Midbrain (tissue), 1 donor: ENCODE measurements at places on chromosomes 13 and 19.

GRCh38 chr13:79297128-79297527, 108.9 kb downstream of the RBM26 start:
- DNase-seq = no peak

DNA sequence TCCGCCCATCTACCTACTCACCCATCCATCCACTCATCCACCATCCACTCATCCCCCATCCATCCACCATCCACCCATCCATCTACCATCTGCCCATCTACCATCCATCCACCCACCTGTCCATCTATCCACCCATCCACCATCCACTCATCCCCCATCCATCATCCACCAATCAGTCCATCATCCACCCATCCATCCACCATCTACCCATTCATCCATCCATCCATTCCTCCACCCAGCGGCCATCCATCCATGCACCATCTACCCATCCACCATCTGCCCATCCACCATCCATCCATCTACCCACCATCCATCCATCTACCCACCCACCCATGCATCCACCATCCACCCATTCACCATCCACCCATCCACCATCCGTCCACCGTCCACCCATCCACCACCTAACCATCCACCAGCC, 13.6 kb upstream of the JUND start:
- no peak for DNase-seq

GRCh38 chr19:45147835-45148676, 12.7 kb downstream of the NKPD1 start:
- DNase-seq = no peak

DNA sequence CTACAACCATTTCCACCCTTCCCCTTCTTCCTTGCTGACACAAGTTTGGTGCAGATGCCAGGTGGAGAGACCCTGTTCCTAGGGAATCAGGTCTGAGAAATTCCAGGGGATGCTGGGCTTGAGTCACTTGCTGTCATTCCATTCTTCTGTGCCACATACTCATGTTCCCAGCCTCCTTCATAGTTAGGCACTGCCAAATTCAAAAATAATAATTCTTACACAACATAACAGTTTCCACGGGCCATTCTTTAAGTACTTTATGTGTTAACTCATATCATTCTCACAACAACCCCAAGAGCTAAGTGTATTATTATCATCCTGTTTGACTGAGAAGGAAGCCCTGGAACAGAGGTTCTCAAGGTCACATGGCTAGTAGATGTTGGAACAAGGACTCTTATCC, 27.1 kb upstream of the POMP start:
- no peak for DNase-seq

- DNase-seq = no peak
These were observed 5.2 kb downstream of the PRMT1 start for GRCh38 chr19:49682274-49682673.

DNA sequence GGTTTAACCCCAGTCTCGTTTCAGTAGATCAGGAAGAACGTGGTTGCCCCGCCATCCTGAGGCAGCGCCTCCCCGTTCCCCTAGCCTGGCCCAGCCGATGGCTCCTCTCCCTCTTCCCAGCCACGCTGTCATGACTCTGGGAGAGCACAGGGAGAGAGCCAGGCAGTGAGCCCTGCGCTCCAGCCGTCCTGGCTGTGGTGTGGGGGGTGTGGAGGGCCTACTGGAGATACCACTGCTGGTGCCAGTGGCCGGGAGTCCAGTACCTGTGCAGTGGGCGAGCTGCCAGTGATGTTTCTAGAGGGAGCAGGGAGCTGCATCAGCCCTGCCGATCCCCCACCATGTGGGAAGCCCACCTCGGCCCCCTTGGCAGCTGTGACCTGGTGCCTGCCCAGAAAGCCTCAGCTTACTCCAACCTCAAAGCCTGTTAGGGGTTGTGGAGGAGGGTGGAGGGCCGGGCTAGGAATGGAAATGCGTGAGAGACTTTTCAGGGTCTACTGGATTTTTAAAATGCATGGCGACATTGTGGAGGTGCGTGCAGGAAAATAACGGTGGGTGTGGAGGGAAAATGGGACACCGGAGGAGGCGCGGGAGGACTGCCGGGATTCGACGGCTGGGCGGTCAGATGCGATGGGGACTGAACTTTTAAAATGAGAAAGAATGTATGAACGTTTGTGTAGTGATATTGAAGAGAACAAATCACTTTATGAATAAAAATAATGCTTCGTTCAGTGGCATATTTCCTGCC, 4.9 kb downstream of the TEX29 start:
- no peak for DNase-seq

GRCh38 chr13:106496072-106496997, 39.1 kb downstream of the EFNB2 start:
- no peak for DNase-seq

- DNase-seq = no peak
These were observed 4.2 kb downstream of the PRR36 start for GRCh38 chr19:7869910-7870511.

GRCh38 chr19:29917911-29918310, 24.1 kb upstream of the URI1 start:
- no peak for DNase-seq

- DNase-seq = no peak
These were observed 567.7 kb downstream of the GPC6 start for GRCh38 chr13:93794197-93794885.

- no peak for DNase-seq
These were observed 112.7 kb upstream of the UBL3 start for GRCh38 chr13:29963089-29963488.

- no peak for DNase-seq
These were observed 43.3 kb downstream of the FLT1 start for GRCh38 chr13:28451482-28452217.

DNA sequence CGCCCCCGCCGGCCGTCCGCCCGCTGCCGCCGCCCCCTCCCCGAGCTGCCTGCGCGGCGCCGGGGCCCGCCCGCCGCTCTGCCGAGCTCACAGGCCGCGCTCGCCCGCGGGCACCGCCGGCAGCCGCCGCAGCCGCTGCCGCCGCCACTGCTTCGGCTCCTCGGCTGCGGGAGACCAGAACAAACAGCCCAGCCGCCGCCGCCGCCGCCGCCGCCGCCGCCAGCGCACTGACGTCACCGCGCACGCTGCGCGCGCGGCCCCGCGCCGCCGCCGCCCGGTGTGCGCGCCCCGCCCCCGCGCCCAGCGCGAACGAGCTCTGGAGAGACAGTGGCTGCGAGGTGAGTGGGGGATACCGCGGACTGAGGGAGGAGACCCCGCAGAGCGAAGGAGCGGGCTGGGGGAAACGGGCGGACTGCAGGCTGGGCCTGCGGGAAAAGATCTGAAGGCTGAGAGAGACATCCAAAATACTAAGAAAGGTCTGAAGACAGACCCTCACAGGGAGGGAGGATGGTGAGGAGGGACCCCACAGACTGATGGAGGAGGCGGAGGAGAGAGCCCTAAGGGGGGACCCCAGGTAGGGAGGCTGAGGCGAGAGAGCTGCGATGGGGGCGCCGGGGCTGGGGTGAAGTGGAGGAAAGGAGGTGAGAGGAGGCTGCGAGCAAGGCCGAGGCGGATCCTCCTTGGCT, at the start of gene BRD4:
Gene BRD4, minus strand, starts transcription at position 229 of the 686 bp plus-strand sequence. CDS start 59,440 bp downstream, outside the sequence.
- peak; percentile 44 for DNase-seq

DNA sequence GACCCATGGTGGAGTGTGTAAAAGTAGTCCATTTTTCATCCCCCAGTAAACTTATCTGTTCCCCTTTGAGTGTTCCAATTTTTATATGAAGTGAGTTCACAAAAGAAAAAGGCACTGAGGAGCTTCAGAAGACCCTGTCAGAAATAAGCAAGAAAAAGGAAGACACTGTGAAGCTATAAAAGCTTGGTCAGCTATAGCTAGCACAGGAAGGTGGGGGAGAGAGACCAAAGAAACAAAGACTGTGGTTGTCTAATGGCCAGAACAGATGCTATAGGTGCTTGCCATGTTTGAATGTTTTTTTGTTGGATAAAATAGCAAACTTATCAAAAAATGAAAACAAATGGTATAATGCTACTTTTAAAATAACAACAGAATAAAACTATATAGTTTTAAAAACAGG, 46.5 kb downstream of the RCBTB2 start:
- no peak for DNase-seq

DNA sequence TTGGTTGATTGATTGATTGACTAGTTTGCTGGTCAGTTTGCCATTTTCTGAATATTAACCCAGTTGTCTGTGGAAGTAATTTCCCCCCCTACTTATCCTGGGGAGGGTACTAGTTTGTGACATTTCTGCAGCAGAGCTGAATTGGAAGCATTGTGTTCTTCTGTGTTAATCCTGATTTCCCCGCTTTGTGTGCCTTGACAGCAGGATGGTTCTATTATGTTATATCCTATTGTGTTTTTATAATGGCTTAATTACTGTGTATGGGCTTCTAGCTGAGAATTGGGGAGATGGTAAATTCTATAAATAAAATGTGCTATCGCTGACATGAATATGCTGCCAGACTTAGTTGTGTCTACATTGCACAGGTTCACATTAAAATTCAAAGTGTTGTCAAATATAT, 499.7 kb downstream of the COG6 start:
- no peak for DNase-seq

GRCh38 chr19:1304197-1304924, 18.7 kb downstream of the EFNA2 start:
- no peak for DNase-seq

- peak; percentile 55 for DNase-seq
These were observed at the start of gene C3 for GRCh38 chr19:6720369-6721137. C3 (minus strand) TSS chr19:6720650; CDS start chr19:6720589, 61 bp downstream.

GRCh38 chr13:41054919-41055619, 6.2 kb upstream of the WBP4 start:
- no peak for DNase-seq

DNA sequence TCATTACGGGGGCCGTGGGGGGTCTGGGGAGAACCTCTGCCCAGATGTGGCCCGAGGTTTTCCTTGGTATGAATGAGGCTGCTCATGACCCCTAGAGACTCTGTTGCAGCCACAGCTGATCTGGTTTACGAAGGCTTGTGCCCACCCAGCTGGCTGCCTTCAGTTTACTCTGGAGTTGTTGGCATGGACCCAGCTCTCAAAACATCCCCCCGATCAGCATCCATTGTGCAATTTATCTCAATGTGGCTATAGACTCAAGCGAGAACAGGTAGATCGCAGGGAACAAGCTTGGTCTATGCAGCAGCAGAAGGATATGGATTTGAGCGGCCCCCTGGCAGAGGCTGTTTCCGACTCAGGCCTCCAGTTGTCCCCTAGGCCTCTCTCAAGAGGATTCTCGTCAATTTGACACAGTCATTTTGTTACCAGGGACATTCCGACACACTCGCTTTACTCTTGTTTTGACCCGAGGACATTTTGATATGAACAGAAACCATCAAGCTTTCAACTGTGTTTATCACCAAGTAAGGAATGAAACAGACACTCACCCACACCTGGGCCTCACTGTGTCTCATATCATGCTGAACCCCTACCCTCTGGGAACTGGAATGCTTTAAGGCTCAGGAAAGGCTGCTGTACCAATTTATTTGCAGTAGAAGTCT, 161.5 kb downstream of the KATNAL1 start:
- no peak for DNase-seq

DNA sequence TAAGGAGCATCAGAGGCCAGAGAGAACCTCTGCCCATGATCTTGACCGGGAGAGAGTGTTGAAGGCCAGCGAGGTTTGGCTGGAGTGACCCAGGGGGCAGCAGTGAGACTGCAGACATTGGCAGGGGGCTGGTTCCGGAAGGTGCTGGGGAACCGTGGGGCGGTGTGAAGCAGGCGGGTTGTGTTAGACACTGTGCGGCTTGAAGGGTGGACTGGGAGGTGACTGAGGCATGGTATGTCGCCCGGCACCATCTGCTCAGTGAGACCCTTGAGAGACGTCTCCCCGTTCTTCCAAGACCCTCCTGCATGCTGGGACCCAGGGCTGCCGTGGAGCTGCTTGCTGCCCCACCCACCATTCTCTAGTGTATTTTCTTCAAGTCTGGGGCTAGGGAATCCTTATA, 24.6 kb downstream of the CARM1 start:
- no peak for DNase-seq

DNA sequence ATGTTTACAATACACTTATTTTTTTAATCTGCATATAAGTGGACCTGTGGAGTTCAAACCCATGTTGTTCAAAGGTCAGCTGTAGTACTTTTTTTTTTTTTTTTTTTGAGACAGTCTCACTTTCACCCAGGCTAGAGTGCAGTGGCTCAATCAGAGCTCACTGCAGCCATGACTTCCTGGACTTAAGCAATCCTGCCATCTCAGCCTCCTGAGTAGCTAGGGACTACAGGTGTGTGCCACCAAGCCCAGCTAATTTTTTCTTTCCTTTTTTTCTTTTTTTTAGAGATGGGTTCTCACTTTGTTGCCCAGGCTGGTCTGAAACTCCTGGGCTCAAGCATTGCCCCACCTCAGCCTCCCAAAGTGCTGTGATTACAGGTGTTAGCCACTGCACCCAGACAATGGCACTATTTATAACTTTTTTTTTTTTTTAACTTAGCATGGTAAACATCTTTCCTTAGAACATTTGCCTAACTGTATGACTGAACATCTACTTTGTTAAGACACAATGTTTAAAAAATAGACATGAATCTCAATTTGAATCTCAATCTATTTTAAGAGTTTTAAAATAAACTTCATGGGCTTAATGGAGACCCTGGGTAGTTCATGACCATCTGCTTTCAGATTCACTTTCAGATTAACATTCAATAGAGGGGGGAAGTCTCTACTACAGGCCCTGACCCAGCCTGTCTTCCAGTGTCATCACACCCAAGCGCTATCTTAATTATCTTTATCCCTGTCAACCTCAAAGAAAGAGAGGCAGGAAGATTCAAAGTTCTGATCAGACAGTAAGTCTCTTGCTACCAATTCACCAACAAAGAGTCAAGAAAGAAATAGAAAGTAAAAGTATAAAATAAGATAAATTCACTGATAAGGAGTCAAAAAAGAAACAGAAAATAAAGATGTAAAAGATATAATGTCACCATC, 97.7 kb upstream of the DOCK9 start:
- DNase-seq = no peak

- no peak for DNase-seq
These were observed 149.6 kb downstream of the MIPEP start for GRCh38 chr13:23739596-23739995.

- no peak for DNase-seq
These were observed 11.3 kb downstream of the LILRB4 start for GRCh38 chr19:54674021-54674617.

DNA sequence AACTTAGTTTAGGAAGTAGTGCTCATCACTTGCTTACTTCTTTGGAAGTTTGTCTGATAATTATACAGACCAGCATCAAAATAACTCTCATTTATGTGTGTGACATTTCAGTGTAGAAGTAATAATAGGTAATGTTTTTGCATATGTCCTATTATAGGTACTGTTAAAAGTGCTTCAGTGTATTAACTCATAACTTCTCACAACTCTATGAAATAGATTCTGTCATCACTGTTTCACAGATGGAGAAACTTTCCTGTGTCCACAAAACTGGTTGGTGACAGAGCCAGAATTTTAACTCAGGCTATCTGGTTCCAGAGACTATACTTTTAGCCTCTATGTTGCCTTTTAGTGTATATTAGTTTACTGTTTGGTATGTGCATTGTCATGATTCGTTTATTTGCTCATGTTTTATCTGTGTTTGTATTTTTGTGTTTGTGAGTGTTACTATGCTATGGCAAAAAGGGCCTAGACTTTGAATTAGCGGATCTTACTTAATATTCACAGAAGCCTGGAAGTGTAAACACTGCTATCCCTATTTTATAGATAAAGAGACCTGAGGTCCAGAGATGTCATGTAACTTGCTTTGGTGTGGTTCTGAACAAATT, 12.7 kb downstream of the LPAR6 start:
- no peak for DNase-seq
